ENCODE measurements at places on chromosomes 4 and X.

- no peak for DNase-seq
These were observed 10.9 kb upstream of the PCDH18 start for GRCh38 chr4:137543198-137543597.

DNA sequence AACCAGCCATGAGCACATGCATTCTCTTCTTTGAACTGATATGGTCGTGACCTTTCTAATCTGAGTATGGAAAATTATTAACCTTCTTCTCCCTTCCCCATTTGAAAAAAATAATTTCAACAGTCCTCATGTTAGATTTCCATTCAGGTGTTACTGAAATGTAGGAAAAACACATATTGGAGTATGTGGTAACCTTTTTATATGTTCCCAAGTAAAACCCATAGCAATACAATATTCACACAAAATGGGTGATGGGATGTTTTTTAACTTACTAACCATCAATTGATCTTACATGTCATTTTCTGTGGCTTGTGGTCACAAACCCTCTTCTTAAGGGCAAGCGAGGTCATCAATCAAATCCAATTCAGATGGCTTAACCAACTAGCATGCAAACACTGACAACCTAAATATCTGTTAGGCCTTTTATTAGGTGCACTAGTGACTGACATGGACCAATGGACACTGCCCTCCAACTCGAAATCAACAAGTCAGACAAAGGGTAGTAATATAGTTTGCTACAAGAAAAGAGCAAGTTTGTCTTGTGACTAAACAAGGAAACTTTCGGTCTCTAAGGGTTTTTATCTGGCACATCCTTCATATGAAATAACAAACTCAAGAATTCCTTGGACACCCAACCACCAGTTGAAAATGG is 74.3 kb downstream of the CAMK2D start:
- DNase-seq: no peak

DNA sequence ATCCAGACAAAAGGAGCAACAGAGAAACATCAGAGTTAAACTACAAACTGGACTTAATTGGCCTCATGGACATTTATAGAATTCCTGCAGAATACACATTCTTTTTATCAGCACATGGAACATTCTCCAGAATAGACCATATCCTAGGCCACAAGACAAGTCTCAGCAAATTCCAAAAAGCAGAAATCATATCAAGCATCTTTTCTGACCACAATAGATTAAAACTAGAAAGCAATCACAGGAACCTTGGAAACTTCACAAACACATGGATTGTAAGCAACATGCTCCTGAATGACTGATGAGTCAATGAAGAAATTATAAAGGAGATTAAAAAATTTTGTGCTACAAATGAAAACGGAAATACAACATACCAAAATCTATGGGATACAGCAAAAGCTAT is 526.7 kb downstream of the PCDH7 start:
- DNase-seq: no peak

DNA sequence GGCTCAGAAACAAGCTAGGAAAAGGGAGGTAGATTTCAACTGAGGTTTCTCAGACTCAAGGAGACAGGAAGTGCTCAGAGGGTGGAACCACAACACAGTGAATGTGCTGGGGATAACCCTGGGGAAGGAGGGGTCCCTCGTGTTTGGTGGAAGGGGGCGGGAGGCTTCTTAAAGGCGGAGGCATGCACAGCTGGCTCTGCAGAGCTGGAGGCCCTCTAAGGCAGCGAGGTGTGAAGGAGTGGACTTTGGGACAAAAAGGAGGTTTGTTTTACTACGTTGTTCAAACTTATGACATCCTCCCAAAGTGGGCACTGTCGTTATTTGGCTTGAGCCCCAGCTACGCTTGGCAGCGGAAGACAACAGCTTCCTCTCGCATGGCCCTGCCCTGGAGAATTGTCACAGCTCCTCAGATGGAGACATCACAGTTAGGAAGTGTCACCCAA is 21.7 kb upstream of the MTM1 start:
- no peak for DNase-seq

DNA sequence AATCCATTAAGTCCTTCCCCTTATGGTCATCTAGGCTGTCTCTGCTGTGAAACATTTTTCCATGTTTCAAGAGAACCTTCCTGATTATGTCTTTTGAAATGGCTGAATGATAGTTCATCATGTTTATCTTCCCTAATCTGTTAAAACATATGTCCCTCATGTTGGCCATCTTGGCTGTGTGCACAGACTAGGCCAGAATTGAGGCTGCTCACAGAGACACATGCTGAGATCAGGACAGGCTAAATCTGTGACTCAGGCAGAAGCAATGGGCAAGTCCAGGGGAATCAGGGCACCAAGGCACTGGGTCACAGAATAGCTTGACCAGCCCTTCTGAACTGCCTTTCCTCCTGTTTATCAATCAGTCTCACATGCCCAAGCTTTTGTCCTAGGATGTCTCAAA is 78.3 kb downstream of the FHDC1 start:
- DNase-seq: no peak
